ENCODE measurements at places on chromosomes 3 and 15.

DNA sequence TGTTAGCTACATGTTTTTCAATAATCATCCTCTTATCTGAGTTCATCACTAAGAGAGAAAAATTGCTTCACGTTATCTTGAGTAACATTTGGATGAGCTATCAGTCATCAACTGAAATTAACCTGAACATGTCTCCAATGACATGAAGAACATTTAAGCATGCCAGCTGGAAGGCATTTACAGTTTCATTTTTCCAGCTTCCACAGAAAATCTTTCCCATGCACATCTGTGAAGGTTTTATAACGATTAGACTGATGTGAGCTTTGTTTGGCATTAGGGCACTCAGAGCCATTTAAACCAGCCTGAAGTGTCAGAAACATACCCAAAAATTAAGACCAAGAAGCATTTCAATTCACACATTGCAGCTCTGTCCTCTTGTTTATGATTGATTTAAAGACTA is 235.8 kb upstream of the ARHGEF26 start:
- no peak for DNase-seq
- H3K36me3 ChIP-seq, result no peaks in the 10 kb centered on the region
- no peaks in the 10 kb centered on the region for H3K4me1 ChIP-seq
- H3K27ac ChIP-seq, result no peak overlapping the region
- no peak overlapping the region for H3K4me3 ChIP-seq

DNA sequence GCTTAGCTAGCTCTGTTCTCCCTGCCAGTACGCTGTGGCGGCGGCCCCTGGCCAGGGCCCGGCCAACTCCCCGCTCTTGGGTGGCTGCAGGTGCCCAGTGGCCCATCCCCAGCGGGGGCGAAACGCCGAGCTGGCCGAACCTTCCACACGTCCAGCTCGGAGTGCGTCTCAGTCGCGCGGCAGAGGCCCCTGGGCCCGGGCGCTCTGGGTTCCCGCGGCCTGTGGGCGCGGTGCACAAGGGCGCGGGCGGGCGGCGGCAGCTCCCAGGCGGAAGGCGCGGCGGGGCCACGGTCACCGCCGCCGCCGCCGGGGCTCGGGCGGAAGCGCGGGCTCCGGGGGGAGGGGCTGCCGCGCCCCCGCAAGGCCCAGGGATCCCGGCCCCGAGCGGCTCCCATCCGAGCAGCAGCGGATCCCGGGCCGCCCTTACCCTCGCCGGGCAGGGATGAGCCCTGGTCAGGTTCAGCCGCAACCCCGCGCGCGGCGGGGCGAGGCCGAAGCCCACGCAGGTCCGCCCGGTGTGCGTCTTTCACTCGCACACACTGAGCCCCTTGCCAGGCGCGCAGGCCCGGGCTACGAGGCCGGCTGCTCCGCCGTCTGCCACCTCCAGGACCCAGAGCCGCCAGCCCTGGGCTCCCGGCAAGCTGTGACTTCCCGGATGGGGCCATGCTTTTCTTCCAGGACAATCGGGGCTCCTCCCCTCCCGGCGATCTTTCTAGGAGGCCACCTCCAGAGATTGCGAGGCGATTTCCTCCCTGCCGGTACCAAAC is 54.2 kb downstream of the CCDC54 start:
- peaks cover 47% of the 10 kb centered on the region for H3K27me3 ChIP-seq
- peaks cover 6% of the 10 kb centered on the region for H3K4me1 ChIP-seq
- no peaks in the 10 kb centered on the region for H3K36me3 ChIP-seq

DNA sequence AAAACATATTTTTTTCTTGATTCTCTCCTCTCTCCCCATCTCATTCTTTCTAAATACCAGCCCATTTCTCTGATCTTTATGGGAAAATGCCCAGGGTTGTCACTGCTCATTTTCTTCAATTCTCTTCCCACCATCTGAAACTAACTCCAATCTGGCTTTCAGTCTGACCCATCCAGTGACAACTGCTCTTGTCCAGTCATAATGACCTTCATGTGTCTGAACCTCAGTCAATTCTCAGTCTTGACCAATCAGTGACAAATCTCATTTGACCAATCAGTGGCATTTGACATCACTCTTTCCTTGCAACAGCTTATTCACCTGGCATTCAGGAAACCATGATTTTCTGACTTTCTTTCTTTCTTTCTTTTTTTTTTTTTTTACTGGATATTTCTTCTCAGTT is 15.1 kb downstream of the VEPH1 start:
- no peak overlapping the region for H3K4me3 ChIP-seq
- H3K27me3 ChIP-seq, result no peaks in the 10 kb centered on the region
- no peaks in the 10 kb centered on the region for H3K4me1 ChIP-seq
- no peaks in the 10 kb centered on the region for H3K36me3 ChIP-seq
- no peak overlapping the region for H3K27ac ChIP-seq

DNA sequence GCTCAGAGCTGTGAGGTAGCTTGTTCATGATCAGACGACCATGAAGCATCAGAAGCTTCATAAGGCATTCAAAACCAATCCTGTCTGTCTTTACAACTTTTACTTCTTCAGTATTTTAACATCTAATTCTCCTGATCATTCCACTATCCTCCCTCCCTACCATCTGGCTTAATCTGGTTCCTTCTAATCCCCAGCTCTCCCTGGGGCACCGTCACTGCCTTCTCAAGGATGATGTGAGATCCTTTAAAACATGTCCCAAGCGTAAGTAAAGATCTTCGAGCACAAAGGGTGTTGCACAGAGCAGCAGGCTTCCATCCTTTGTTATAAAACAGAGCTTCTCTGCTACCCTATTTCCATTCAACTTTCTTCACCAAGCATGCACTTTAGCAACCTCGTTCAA is 362.7 kb upstream of the ARRDC4 start:
- no peaks in the 10 kb centered on the region for H3K27me3 ChIP-seq
- no peaks in the 10 kb centered on the region for H3K4me1 ChIP-seq
- no peak overlapping the region for H3K4me3 ChIP-seq
- H3K27ac ChIP-seq, result no peak overlapping the region

DNA sequence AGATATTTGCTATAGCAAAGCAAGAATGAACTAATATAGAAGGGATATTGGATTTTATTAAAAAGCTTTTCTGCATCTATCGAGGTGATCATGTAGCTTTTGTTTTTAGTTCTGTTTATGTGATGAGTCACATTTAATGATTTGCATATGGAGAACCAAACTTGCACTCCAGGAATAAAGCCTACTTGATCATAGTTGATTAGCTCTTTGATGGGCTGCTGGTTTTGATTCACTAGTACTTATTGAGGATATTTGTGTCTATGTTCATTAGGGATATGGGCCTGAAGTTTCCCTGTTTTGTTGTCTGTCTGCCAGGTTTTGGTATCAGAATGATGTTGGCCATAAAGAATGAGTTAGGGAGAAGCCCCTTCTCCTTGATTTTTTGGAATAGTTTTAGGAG is 310.7 kb downstream of the ARPP21 start:
- H3K27me3 ChIP-seq, result no peaks in the 10 kb centered on the region
- no peak for DNase-seq
- H3K4me3 ChIP-seq, result no peak overlapping the region
- H3K27ac ChIP-seq, result no peak overlapping the region
- H3K4me1 ChIP-seq, result no peaks in the 10 kb centered on the region

GRCh38 chr15:91318931-91319330 is 218.9 kb downstream of the SV2B start:
- H3K27ac ChIP-seq, result no peak overlapping the region
- H3K4me1 ChIP-seq, result no peaks in the 10 kb centered on the region
- no peak overlapping the region for H3K4me3 ChIP-seq

DNA sequence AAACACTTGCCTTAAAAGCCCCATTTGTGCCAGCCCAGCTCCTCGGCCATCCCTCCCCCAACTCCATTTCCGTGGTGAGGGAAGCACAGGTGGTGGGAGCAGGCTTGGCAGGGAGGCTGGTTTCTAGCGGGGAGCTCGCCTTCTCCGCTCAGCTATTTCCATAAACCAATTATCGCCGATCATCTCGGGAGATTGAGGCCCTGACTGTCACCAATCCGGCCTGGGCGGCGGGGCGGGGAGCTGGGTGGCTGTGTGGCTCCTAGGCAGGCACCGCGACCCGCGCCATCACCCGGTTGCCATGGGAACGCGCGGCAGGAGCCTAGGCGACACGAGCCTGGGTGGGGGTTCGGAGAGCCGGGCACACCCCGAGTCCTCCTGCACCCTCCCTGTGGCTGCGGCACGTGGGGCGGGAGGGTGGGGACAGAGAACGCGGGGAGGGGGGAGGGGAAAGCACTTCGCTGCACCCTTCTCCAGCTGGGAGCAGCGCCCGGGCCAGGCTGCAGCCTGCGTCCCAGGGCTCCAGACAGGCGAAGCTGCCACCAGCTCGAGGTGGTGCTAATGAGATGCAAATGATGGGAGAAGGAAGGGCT is 9.3 kb downstream of the CCDC33 start:
- no peak for DNase-seq
- no peak overlapping the region for H3K4me3 ChIP-seq
- H3K27ac ChIP-seq, result no peak overlapping the region
- peaks cover 11% of the 10 kb centered on the region for H3K4me1 ChIP-seq

- no peak within 1 kb of the TSS for H3K27ac ChIP-seq
- peaks cover 10% of the 10 kb centered on the region for H3K4me1 ChIP-seq
- peak within 1 kb of the TSS; percentile 47 for H3K4me3 ChIP-seq
- no peaks in the 10 kb centered on the region for H3K36me3 ChIP-seq
- DNase-seq, result peak; percentile 95
- peaks cover 9% of the 10 kb centered on the region for H3K27me3 ChIP-seq
Measured at GRCh38 chr15:74995182-74995778, at the start of gene SCAMP5. Gene SCAMP5 (plus strand): TSS chr15:74995563. CDS start chr15:75011840, 16,277 bp downstream.

DNA sequence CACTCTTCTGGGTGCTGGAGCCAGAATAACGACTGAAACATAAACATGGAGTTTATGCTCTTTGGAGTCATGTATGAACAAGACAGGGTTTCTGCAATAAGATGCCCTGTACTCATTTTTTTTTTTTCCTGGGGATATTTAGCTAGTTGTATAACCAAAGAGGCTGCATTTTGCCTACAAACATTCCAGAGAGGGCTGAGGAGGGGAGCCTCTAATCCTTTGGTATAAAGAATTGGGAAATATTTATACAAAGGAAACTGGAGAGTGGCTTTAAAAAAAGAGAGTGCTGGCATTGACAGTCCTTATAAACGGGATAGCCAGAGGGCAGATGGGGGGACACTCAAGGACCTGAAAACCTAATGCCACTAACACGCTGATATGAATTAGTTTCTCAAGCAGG is 32.4 kb upstream of the GAP43 start:
- no peak overlapping the region for H3K4me3 ChIP-seq
- no peaks in the 10 kb centered on the region for H3K36me3 ChIP-seq
- H3K27me3 ChIP-seq, result no peaks in the 10 kb centered on the region
- H3K4me1 ChIP-seq, result no peaks in the 10 kb centered on the region
- no peak for DNase-seq

DNA sequence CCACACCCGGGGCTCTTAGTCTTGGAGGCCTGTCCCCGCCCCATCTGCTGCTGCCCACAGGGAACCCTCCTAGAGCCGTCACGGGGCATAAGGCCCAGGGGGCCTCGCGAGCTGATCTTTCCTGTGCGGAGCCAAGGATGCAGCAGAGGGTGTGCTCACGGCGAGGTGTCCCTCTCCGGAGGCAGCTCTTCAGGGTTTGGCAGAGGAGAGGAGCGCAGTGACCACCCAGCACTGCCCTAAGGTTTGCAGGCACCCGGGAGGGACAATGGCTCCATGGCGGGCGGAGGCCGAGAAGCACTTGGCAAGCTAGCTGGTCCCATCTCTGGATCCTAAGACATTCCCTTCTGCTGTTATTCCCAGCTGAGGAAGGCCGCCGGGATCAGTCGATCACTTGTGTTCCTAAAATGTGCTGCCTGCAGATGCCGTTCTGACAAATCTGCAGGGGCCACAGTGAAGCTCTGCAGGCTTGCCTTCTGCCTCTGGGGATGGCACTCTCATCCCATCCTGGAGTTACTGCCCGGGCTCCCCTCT is 47.4 kb upstream of the PCSK6 start:
- no peaks in the 10 kb centered on the region for H3K27me3 ChIP-seq
- H3K36me3 ChIP-seq, result no peaks in the 10 kb centered on the region
- no peak overlapping the region for H3K27ac ChIP-seq
- H3K4me1 ChIP-seq, result no peaks in the 10 kb centered on the region
- no peak overlapping the region for H3K4me3 ChIP-seq

DNA sequence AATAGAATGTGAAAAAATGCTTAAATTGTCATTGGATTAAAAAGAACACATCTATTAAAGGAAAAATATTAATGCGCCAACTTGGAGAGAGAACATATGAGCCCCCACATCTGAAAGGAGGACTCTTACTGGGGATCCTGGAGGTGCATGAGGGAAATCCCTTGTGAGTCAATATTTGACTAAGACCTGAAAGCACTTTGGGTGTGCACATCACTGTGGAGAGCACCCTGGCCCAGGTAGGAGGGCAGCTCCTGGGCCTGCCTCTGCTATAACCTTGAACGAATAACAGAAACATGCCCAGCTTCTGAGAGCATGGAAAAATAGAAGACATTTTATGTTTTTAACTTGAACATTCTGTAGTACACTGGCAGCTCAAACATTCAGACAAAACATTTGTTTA is 199.8 kb downstream of the GAP43 start:
- H3K27me3 ChIP-seq, result no peaks in the 10 kb centered on the region
- no peaks in the 10 kb centered on the region for H3K4me1 ChIP-seq
- no peaks in the 10 kb centered on the region for H3K36me3 ChIP-seq
- no peak for DNase-seq
- H3K27ac ChIP-seq, result no peak overlapping the region

DNA sequence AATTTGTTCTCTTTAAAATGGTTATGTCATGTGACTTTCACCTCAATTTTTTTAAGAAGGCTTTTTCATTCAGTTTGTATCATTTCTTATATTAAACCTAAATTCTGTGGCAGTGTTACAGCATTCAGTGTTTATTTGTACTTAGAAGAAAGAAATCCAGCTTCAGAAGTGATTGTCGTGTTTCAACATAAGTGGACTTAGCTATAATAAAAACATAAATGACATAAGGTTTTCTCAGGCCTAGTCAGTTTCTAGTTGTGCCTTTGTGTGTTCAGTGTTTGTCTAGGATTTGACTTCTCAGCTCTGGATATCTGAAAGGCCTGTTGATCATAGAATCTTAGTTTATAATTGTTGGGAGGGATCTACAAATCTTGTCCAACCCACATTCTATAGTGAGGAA is 80.5 kb downstream of the STT3B start:
- no peaks in the 10 kb centered on the region for H3K27me3 ChIP-seq
- no peak for DNase-seq
- H3K36me3 ChIP-seq, result no peaks in the 10 kb centered on the region
- no peak overlapping the region for H3K27ac ChIP-seq
- H3K4me1 ChIP-seq, result no peaks in the 10 kb centered on the region

- H3K27ac ChIP-seq, result no peak overlapping the region
- H3K27me3 ChIP-seq, result no peaks in the 10 kb centered on the region
- no peak for DNase-seq
- no peak overlapping the region for H3K4me3 ChIP-seq
- H3K4me1 ChIP-seq, result peaks cover 66% of the 10 kb centered on the region
Measured at GRCh38 chr15:68797191-68797590, 23.5 kb downstream of the ANP32A start.

DNA sequence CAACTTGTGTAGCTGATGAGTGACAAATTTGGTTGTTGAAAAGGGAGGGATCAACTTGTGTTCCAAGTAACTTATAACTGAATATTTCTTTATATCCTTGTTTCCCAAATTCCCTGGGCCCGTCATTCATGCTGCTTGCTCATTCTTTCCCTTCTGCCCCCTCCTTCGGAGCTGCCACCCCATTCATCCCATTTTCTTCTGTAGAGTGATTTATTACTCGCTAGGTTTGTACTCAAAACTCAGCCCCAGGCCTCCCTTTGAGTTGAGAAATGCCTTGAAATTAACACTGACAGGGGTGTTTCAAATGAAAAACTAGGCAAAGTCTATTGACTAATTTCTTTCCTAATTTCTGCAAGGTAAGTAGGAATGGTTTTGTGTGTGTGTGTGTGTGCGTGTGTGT is 277.4 kb upstream of the SLCO3A1 start:
- no peak for DNase-seq
- H3K36me3 ChIP-seq, result no peaks in the 10 kb centered on the region
- no peaks in the 10 kb centered on the region for H3K27me3 ChIP-seq
- no peak overlapping the region for H3K4me3 ChIP-seq

GRCh38 chr3:128380295-128380694 is 86.4 kb downstream of the DNAJB8 start:
- DNase-seq, result no peak
- no peak overlapping the region for H3K27ac ChIP-seq
- H3K36me3 ChIP-seq, result no peaks in the 10 kb centered on the region

Measured in thymus (tissue), 14 donors.